ENCODE measurements at places on chromosomes 2 and 18.

- no peak for DNase-seq
Measured at GRCh38 chr2:32838418-32838817, 108.3 kb upstream of the LTBP1 start.

DNA sequence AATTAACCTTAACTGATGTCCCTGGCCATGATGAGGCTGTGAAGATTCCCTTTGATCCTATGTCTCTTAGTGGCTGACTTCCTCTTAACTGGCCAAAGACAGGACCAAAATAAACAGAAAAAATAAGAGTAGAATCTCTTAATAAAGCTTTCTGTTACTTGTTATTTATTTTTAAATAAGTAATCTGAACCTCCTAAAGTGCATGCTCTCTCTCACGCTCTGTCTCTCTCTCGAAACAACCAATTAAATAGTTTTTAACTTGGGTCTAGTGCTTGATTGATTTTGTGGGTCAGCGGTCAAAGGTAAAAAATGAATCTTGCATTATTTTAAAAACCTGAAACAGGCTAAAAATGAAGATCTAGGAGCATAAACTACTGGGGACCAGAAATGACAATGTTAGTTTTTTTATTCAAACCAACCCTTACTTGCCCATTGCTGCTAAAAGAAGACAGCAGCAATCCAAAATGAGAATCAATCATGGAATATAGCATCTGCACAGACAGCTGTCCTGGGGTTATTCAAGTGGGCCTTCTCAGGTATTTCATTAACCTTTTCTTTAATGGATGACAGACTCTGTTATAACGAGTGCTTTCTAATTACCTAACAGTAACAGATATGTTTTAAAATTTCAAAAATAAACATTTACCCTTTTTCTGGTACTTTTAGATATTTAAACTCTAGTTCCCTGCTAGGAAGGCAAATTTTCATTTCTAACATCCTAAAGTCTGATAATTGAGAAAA is 11.2 kb downstream of the GAREM1 start:
- no peak for DNase-seq

GRCh38 chr2:39530411-39530866 is 93.4 kb upstream of the MAP4K3 start:
- DNase-seq, result no peak

DNA sequence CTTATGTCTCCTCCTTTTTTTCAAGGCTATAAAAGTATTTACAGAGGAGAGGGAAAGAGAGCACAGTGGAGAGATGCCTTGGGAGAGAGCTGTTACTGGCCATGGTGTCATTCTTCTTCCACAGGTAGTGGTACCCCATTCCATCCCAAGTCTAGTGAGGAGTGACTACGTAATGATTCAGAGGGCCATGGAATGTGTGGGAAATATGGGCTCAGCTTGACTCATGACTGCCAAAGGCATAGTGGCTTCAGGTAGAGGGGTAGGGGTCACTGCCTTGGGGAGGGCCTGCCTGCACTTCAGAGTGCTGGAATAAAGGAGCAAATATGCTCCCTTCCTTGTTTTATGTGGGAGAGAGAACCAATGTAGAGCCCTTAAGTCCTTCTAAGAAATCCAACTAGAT is 620.6 kb downstream of the IRS1 start:
- DNase-seq, result no peak

- no peak for DNase-seq
Measured at GRCh38 chr2:234963773-234964615, 12.2 kb downstream of the SH3BP4 start.

GRCh38 chr2:234375176-234375880 is 121.6 kb downstream of the ARL4C start:
- no peak for DNase-seq

DNA sequence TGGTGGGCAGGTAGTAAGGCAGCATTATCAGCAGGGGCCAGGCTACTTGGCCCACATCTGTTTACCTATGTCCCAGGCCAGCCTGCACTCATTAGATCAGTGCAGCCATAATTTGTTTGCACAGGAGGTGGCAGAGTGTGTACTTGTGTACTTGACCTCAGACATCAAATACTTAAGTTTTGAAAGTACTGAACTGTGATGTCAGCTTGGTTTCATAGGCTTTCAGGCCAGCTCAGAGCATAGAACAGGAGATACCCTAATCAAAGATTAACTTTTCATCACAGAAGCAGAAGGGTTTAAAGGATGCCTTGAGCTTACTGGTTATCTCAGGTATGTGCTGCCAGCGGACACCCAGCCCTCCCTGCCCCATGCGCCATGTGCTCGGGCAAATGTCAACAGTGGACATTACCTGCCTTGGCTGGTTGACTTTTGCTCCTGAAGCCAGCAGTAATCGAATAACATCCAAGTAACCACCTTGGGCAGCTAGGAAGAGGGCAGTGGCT is 33.2 kb downstream of the ANKRD29 start:
- DNase-seq, result no peak

DNA sequence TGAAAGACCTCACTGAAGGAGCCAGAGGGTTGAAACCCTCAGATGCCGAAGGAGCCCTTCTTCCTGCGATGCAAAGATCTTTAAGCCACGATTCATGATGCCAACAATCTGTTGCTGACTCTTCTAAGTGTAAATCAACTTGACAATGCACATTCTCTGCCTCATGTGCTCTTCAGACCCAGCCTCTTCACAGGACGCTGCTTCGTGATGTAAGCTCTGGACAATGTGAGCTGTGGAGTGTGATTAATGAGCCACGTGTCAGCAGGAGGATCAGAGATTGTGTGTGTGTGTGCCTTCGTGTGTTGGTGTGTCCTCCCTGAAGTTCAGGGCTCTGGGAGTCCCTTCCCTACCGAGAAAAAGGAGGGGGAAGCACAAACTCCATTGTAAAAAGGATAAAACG is 26.5 kb upstream of the TWIST2 start:
- no peak for DNase-seq

- no peak for DNase-seq
Measured at GRCh38 chr2:62032096-62032495, 126.6 kb downstream of the COMMD1 start.

GRCh38 chr18:4450065-4450658 is 4.9 kb downstream of the DLGAP1 start:
- no peak for DNase-seq

- DNase-seq, result no peak
Measured at GRCh38 chr2:79960519-79960918, 344.0 kb downstream of the LRRTM1 start.

GRCh38 chr2:181465676-181466375 is 8.6 kb downstream of the ITGA4 start:
- no peak for DNase-seq

GRCh38 chr2:166518634-166519390 is 24.8 kb upstream of the SCN7A start:
- DNase-seq, result no peak

DNA sequence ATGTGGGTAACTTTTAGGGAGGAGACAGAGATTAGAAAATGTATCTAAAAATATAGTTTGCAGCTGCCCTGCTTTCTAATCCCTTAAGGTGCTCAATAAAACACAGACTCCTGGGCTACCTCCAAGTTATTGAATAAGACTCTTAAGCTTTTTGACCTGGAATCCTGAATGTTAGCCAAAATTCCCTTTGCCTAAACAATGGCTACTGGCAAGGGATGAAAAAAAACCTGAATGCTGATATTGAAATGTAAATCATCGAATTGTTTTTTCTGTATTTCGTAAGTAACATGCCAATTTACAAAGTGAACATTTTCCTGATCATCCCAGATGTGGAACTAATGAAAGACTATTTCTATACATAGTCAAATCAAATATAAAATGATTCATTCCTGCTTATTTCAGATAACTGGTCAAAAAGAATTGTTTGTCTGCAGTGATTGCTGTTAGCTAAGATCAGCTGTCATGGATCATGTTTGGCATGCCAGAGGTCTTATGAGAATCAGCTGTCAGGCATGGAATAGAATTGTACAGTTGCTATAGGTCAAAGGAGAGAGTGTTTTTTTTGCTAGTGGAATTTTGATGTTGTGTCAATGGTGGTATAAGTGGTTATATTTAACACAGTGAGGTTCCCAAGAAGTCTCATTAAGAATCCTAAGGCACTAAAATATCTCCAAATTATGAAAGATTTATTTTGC is 363.6 kb upstream of the CWC22 start:
- DNase-seq, result no peak

All from stimulated activated CD4-positive, alpha-beta T cell treated with anti-CD3 and anti-CD28 coated beads, Interleukin-12 subunit alpha, Interleukin-12 subunit beta, amount 100 ng/mL, for 24 hours (primary cell).